ENCODE measurements at places on chromosomes 1 and 21. TPM values are rescaled to one million over a fixed set of nuclear protein-coding genes. Genes with fewer than 3 reads are reported as not detected.

SH2D5 gene
- 0.24 TPM for total RNA-seq

PTGFR gene
- not detected for total RNA-seq

S100A3 gene
- not detected for total RNA-seq

TMEM82 gene
- not detected for total RNA-seq

TRIM46 gene
- total RNA-seq = 6.4 TPM

FNBP1L gene
- total RNA-seq = 0.91 TPM

MAP3K21 gene
- 2.8 TPM for total RNA-seq
